ENCODE measurements at places on chromosomes 16 and 17.

- DNase-seq, result no peak
Measured at GRCh38 chr17:67164302-67164701, 80.7 kb downstream of the HELZ start.

DNA sequence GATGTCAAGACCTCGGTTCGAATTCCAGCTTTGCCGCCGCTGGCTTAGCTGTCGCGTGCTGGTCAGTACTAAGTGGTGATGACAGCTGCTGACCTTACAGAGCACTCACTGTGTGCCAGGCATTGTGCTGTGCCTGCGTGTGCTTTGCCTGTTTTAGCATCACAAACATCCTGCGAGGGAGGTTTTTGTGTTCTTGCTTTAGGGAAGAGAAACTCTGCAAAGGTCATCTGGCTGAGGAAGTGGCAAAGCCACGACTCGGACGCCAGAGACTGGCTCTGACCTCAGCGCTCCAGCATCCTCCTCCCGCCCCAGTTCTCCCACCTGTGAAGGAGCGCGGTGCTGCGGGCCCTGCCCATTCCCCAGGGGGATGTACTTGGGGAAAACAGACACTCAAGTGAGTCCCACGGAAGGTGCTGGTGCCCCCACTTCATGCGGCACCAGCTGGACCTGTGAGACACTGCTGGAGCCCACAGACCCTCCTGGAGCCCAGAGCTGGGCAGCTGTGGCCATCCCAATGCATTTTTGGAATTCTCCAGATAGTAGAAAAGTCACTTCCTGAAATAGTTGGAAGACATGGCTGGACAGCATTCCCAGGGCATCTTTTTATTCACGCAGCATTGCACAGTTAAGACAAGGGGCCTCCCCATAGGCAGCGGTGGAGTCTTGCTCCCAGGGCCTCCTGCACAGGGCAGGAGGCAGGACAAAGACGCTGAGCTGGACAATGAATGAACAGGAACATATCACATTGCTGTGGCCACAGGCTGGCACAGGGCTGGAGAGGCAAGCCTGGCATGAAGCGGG lies 20.0 kb upstream of the HERPUD1 start:
- no peak for DNase-seq

GRCh38 chr16:24670623-24671454 lies 58.6 kb upstream of the TNRC6A start:
- DNase-seq, result no peak

DNA sequence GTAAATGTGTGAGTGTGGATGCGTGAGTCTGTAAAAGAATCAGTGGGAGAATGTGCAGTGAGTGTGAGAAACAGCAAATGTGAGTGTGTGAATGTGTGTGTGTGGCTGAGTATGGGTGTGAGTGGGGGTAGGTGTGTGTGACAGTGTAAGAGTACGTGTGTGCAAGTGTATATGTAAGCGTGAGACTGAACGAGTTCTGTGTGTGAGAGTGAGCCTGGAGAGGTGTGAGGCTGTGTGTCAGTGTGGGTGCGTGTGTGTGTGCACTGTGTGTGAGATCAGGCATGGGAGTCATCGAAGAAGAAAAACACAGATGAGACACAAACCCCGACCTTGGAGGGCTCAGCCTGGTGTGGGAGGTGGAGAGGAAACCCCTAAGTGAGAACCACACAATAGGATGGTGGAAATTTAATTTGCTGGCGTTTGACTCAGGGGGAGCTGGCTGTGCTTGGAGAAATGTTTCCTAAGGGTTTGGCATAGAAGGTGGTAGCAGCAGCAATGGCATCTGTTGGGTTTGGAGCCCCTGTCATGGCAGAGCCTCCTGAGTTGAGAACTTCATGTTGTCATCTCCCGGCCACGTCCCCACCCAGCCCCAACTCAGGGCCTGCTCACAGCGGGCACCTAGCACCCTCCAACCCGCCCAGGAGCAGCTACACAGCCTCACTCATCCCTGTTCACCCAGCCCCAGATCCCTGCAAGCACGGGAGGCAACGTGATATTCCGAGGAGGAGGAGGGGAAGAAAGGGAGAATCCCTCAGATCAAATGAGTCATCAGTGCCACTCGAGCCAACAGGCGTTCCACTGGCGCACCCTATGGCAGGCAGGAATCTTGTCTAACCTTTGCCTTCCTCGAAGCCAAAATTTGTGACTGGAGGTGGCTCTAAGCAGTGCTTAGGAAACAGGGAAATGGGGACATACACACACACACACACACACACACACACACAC lies 14.3 kb upstream of the NUBP1 start:
- no peak for DNase-seq

- DNase-seq, result no peak
Measured at GRCh38 chr16:20931066-20931600, 30.6 kb downstream of the LYRM1 start.

DNA sequence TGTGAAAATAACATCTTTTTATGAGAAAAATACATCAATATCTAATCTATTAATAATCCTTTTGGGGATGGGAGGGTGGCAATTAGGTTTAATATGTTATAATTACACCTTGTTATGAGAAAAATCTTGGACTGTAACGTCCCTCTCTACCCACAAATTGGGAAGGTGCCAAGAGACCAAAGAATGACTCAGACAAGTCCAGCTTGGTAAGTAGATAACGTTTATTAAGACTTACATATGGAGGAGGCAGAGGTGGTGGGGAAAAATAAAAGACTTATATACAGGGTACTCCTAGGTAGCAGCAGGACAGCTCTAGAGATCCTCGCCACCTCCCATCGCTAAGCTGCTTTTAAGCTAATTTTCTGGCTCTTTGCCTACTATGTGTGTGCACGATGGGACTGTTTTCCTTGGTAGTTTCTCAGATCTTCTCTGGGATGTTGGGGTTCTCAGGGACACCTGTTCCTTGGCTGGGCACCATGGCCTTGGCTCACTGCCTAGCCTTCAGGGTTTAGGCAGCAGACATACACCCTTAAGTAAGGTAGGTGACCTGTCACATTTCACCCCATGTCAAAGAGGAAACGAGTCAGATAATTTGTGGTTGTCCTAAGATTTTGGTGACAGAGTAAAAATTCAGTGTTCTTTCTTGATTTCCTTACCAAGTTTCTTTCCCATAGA lies 31.5 kb downstream of the RBL2 start:
- DNase-seq, result no peak
